ENCODE measurements at places on chromosomes 7 and 10.

GRCh38 chr7:105808703-105809590 lies 67.5 kb downstream of the ATXN7L1 start:
- DNase-seq = no peak

DNA sequence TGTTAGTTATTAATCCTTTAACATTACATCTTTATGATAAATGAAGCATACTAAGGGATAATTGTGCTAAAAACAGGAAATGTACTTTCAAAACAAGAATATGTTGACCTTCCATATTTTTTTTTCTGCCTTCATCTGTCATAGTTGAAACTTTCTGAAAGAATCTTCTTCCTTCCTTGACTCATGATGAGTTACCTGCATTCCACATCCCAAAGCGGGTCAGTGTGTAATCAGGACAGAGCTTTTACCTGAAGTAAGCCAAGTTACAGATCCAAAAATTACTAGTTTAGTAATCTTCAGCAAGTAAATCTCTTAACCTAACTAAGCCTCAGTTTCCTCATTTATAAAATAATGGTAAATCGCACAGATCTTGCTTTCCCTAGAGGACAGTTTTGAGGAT lies 13.4 kb upstream of the ARL4A start:
- DNase-seq = no peak

- DNase-seq = no peak
These were observed 80.8 kb downstream of the HIBADH start for GRCh38 chr7:27581906-27582305.

DNA sequence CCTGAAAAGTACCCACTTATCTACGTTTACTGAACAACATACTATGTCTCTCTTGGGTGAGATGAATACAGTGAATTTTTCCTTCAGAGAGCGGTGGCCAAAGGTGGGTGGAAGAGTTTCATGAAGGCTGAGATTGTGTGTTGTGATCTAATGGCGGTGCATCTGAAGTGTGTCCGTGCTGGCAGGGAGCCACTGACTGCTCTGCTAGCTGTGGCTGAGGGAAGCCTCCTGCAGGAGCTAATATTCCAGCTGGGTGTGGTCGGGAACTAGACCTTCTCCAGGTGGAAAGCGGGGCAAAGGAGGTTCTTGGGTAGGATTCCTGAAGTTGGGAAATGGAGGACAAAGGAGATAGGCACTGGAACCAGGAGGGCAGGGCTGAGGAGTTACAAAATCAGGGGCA lies 69.2 kb upstream of the GRB10 start:
- DNase-seq = no peak

GRCh38 chr10:57468894-57469432 lies 798.7 kb downstream of the IPMK start:
- DNase-seq = no peak

- no peak for DNase-seq
These were observed 44.0 kb downstream of the CCDC7 start for GRCh38 chr10:32489901-32490300.

DNA sequence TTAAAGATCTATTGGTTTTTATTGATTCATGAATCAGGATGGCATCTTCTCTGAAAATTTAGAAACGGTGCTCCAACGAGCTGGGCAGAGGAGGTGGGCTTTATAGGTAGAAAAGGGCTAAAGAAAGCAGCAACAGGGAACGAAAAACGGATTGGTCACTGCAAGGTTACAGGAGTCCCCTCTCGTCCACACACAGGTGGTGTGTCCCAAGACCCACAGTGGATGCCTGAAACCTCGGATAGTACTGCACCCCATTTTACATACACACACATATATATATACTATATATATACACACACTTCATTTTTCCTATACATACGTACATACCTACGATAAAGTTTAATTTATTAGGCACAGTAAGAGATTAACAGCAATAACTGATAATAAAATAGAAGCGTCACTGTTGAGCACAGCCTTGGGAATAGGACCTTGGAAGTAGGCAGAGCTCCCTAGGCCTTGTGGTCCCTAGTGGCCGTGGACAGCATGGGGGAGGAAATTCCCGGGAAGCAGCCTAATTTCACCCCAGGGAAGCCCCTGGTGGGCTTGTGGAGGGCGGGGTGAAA lies 737 bp upstream of the NUB1 start:
- no peak for DNase-seq

GRCh38 chr7:36054637-36055036 lies 98.4 kb upstream of the EEPD1 start:
- no peak for DNase-seq
